ENCODE measurements at places on chromosomes 3 and 15.

- no peak for DNase-seq
Observed at GRCh38 chr3:184259878-184260723, 1.3 kb downstream of the CAMK2N2 start.

DNA sequence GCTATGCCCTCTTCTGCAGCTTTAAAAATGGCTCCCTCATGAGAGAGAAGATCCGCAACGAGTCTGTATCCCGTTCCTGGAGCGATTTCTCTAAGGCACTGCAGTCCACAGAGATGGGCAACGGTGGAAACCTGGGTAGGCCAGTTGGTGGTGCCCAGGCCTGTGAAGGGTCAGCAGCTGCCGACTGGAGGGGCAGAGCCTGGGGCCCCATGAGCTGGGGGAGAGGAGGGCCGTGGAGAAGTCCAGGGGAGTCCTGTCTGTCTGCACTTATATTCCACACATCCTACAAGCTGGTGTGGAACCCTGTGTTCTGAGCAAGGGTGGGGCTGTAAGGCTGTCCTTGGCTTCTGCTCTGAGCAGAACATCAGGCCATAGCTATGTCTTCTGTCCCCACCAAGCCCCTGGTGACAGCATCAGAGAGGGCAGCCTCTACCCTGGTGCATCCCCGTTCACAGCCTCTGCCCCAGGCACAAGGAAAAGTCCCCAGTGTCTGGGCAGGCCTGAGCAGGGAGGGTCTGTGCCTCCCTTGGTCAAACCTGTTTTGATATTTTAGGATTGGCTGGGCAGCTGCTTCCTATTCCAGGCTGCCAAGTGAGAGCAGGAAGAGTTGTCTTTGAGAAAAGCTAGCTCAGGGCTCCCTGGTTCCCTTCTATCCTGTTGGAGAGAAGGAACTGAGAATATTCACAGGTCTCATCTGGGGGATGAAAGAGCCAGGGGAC, 29.7 kb downstream of the XYLB start:
- no peak for DNase-seq

- DNase-seq = no peak
Observed at GRCh38 chr15:92320012-92320699, 73.5 kb upstream of the ST8SIA2 start.

DNA sequence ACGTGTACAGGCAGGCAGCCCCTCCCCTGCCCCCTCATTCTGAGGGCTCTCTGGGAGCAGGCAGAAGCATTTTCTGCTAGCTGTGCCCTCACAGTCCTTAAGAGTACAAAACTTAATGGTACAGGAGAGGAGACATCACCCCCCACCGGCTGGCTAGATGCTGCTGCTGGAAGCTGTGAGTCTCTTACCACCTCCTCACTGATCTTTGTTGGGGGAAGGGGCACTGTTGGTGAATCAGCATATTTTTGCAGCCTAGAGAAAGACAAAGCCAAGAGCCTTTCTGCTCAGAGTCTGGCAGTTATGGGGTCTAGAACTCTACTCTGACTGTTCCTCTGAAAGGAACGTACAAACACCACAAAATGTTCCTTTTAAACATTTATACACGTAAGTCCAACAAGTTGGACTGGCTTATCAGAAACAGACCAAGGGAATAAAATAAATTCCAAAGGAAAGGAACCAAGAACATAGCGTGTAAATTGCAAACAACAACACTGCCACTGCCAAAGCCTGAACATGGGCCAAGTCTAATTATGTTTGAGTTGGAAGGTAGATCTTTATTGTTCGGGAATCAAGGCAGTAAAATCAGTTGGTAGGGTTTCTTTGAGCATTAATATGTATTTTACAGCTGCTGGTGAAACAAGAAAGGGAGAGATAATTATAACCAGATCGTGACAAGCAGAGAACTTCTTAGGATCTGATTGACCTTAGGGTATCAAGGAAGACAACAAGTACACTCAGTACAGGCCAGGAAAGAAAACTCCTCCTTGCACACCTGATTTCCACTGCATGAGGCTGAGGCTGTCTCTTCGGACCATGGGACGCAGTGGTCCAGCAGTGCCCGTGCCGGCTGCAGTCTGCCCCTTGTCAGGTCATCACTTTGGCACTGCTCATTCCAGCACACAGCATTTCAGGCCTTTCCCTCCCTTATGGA, 27.4 kb downstream of the CLK3 start:
- DNase-seq = no peak

DNA sequence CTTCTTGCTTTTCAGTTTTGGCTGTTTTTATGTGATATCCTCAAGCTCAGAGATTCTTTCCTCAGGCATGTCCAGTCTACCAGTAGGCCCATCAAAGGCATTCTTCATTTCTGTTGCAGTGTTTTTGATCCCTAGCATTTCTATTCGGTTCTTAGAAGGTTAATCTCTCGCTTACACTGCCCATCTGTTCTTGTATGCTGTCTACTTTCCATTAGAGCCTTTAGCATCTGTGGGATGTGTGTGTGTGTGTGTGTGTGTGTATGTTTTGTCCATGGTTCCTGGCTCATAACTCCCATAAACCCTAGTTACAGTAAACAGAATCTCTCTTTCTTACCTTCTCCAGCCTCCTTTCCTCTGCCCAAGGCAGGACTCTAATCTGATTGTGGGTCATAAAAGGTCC, 5.1 kb upstream of the SLC22A13 start:
- no peak for DNase-seq

DNA sequence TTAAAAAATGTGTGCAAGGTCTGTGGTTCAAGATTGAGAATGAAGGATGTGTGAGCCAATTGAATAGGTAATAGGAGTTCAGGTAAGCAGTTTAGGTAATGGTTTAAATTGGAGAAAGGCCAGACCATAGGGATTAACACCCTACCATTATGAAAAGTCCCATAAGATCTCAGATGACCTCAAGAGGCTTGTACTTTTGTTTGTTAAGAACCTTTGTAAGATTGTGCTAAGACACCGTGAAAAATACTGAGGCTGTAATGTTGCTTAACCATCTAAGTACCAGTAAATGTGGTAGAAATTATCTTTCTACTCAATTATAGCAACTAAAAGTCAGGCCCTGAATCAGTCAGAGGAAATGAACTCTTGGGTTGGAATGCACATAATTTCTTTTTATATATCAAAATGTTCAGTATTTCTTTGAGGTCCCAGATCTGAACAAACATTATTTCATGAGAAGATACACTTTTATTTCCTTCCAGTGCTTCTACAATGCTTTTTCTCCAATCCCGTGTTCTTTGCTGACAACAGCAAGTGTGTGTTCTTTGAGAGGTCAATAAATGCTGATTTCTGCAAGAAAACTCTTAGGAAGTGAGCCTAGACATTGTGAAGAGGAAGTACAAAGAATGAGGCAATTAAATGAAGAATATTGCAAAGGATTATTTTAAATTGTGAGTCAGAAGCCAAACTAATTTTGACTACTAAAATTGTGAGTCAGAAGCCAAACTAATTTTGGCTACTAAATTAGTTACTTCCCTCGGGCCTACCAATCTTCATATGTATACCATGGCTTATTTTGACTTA, 66.4 kb downstream of the TCF12 start:
- DNase-seq = no peak

GRCh38 chr15:35936284-35936683, 390.3 kb upstream of the DPH6 start:
- no peak for DNase-seq

DNA sequence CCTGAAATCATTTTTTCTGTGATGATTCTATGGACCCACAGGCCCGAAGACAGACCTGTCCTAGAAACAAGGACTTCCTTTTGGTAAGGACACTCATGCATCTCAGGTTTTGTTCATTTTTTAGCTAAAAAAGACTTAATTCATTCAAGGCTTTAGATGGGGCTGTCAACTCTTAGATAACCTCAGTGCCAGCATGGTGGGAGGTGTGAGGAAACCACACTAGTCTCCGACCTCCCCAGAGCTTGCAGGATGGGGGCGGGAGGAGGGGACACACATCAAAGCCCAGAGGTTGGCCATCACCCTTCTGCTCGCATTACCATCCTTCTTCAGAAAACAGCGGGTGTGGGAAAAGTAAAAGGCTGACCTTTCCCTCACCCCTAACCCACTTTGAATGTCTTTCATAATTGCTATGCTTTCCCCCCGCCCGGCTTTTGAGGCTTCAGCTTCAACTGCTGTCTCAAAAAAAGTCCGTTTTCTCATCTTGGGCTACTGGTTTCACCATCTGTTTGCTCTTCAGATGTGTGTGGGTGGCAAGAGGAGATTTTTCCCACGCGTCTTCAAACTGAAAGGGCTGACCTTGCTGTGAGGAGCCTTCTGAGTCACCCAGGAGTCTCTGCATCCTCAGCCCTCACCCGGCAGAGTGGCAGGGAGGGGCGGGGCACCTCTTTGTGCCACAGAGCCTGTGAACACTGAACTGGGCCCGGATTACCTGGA, 27.6 kb upstream of the CXCR6 start:
- DNase-seq = no peak

All from hematopoietic multipotent progenitor cell treated with erythropoietin and hydrocortisone succinate and interleukin-3 and kit ligand, for 17 days (in vitro differentiated cells).